ENCODE measurements at places on chromosomes 2 and 18.

- no peak for DNase-seq
Observed at GRCh38 chr2:128363934-128364361, 45.3 kb upstream of the HS6ST1 start.

DNA sequence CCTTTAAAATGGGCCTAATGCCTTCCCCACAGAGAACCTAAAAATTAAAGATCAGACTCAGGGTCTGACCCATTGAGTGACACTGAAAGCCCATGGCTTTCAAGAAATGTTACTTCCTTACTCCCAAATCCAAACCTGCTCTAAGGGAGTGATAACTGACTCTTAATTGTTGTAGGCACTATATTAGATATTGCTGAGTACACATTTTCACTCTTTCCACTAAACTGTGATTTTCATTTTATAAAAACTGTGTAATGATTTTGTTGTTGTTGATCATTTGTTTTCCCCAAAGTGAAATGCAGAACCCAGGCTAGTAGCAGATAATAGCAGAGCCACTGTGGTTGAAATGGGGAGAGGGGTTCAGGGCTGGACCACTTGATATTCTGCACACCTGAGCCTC lies 87.1 kb downstream of the LRRTM1 start:
- DNase-seq = no peak

- no peak for DNase-seq
Observed at GRCh38 chr2:133525613-133526529, 42.4 kb downstream of the NCKAP5 start.

GRCh38 chr2:214706986-214707385 lies 102.5 kb downstream of the BARD1 start:
- no peak for DNase-seq

GRCh38 chr2:941871-942270 lies 8.8 kb upstream of the SNTG2 start:
- no peak for DNase-seq

DNA sequence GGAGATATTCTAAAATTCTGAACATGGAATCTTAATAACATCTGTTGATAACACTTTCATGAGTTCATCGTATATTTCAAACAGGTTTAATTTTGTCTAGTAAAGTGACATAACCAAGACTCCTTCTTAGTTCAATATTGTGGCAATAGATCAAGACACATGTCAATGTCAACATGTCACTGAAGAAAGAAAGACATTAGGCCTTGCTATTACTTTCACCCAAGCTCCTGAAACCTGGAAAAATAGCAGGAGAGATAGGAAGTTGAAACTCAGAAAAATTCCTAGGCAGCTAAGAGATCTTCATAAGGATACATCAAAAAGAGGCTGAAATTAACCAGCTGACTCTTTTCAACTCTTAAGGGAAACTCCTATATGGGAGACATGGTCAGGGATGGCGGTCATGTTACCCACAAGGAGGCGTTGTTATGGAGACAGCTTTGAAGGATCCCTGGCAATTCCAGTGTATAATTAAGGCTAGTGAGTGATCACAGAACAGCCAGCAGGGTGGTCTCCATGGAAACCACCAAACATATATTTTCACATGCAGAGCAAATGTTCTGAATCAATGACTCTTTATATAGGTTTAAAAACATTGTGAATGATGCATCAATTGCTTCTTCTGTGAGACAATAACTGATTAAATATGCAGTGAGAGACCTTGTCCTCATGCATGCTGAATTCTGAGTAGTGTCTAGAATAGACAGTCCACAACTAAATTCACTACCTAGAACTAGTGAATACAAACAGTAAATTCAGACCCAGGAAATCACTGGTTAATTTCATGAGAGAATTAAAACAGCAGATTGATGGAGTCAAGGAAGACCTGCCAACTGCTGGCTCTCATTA lies 115.3 kb upstream of the RIOK3 start:
- DNase-seq = no peak

GRCh38 chr2:240589375-240589774 lies 2.8 kb downstream of the CAPN10 start:
- no peak for DNase-seq

GRCh38 chr18:32851936-32852335 lies 79.1 kb upstream of the KLHL14 start:
- DNase-seq = no peak

All from activated CD8-positive, alpha-beta memory T cell treated with anti-CD3 and anti-CD28 coated beads for 48 hours (primary cell).